Stromal cell of bone marrow (primary cell): ENCODE measurements at places on chromosomes 11 and 22.
A peak's percentile ranks its signal among the peaks of the same experiment; 100 is the strongest.

DNA sequence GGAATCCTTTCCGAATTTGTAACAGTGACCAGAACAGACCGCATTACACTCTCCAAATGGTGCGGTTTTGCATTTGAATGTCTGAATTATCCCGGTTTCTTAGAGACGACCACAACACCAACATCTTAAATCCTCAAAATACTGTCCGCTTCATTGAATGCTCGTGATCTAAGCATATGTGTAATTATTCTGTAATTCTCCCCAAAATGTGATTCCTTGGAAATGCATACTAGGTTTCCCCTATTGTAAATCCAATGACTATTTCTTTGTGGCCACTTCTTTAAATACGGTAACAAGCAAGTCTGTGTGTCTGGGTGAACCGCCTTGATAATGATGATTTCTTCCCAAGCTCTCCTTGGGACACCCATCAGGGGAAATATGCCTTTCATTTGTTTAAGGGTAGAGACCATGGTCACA lies 87.3 kb upstream of the DBX1 start:
- no peak for DNase-seq

DNA sequence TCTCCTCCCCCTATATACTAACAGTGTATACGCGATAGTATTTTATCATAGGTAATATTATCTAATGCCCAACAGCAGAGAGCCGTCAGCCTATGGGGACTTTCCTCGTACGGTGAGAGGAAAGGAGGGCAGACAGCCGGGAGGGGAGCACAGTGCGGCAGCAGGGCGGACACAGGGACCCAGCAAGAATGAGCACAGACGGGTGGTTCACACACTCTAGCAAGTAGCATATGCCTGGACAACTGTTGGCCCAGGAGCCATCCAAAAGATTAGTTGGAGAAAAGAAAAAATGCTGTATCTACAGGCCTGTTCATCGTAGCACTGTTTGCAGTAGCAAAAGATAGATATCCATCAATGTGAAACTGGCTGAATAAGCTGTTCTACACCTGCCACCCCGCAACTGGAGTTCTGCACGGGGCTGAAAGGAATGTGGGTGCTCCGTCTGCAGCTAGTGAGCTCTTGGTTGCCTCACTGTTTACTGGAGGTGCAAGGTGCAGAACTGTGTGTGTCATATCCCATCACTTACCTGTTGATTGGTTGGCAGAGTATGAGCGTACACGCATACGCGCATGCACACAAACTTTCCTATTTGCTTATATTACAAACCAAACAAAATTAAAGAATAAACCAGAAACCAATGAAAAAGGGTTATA lies 324.3 kb downstream of the TBC1D22A start:
- DNase-seq, result no peak

DNA sequence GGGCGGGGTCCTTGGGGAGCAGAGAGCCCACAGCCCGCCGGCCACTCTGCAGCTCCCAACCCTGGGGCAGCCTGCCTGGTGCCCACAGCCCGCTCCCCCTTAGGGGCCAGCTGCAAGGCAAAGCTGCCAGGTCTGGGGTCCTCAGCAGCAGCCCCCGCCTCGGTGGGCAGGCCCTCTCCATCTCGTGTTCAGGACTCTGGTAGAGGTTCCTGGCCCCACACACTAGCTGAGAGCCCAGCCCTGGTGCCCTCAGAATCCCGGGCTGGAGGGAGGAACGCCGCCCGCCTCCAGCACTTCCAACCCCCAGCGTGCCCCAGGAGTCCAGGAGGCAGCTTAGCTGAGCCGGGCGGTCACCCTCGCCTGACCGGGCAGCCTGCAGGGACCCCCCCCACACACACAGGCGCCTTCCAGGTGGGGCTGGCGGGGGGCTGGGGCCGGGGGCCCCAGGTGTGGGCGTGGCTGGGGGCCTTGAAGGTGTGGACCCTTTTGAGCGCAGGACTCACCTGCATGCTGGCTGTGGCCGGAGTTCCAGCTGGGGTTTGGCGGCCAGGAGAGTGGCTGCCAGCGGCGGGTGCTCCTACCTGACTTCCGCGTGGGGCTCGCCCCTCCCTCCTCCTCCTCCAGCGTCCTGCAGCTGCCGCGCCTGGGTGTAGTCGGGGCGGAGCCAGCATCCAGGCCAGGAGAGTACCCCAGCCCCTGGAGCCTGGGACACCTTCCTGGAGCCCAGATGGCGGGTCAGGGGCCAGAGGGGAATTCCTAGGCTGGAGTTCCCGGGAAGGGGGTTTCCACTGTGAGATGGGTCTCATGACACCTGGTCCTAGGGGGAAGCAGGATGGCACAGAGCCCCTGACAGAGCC lies at the start of gene ANO9:
Gene ANO9 (minus strand): TSS at position 594 of the 857 bp plus-strand sequence. CDS start 85 bp downstream, at position 509.
- no peak for DNase-seq

- DNase-seq, result no peak
These were observed 369.4 kb downstream of the DDX10 start for GRCh38 chr11:109034339-109034696.

GRCh38 chr11:35223371-35223796 lies 84.4 kb downstream of the CD44 start:
- DNase-seq, result no peak

DNA sequence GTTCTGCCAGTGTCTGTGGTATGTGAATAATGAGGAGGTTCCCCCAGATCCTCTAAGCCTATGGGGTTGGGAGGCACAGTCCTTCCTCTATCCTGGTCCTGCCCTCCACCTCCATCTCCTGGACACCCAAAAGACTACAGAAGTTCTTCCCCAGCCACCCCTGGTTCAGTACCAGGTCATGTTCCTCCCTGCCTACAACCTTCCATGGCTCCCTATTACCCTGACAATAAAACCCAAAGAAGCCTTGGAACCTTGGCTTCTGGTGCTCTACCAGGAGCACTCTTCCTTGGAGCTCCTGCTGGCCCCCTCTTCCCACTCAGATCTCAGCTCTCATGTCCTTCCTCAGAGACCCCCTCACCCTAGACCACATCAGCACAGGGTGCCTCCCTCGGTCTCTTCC lies 12.9 kb downstream of the TRPM5 start:
- DNase-seq, result no peak

GRCh38 chr11:27081056-27081455 lies 40.4 kb downstream of the BBOX1 start:
- no peak for DNase-seq

GRCh38 chr22:37303821-37304274 lies 21.5 kb downstream of the CYTH4 start:
- DNase-seq, result peak; percentile 87

DNA sequence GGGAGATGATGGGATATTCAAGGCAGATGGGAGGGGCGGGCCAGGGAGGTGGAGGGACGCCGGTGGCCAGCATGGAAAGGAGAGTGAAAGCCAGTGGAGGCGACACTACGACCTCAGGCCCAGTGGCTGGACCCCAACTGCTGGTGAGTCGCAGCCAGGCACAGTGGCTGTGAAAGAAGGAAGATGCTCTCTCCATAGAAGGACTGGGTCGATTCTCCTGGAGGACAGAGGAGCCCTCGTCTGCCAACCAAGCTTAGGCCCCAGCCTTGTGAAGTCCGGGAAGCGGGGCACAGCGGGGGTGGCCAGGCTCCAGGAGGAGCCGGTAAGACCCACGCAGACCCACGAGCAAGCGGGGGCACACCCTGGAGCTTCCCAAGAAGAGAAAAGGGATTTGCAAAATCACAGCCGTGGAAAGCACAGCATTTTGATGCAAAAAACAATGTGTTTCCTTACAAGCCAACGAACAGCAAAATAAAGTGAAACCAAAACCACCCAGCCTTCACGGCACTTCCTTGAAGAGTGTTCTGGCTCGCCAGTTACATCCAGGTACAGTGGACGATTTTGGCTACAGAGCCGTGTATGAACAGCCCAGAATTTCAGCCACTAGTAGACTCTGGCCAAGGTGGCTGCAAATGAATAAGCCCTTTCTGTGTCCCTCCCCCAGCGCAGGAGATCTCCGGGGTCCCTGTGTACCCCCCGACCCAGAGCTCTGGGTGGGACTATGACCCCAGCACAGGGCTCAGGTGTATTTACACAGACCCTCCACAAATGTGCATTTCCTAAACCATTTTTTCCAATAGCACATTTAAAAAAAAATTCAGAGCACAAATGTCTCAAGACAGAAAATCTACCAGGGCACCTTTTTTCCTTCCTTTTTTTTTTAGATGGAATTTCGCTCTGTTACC lies 96.9 kb downstream of the TRMU start:
- DNase-seq, result no peak

- no peak for DNase-seq
These were observed 3.7 kb downstream of the SLC39A13 start for GRCh38 chr11:47411884-47412746.

- no peak for DNase-seq
These were observed 163.6 kb upstream of the B3GAT1 start for GRCh38 chr11:134575504-134576230.

DNA sequence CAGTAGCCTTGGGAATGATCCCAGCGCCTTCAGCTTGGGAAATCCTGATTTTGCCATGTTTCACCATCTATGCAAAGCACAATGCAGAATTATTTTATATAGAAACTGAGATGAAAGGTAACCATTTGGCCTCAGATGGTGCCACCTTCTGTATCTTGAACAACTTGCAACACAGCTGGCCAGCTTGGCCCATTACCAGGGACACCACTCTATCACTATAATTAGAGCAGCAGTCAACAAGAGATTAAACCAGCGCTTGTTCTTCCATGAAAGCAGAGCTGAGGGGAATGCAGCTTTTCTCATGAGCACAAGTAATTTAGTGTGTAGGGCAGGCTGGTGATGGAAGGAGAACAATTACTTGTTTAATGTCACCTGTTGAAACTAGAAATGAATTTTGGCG lies 6.7 kb upstream of the ZDHHC13 start:
- DNase-seq, result no peak

GRCh38 chr11:74338963-74339362 lies 27.5 kb upstream of the P4HA3 start:
- DNase-seq, result no peak

DNA sequence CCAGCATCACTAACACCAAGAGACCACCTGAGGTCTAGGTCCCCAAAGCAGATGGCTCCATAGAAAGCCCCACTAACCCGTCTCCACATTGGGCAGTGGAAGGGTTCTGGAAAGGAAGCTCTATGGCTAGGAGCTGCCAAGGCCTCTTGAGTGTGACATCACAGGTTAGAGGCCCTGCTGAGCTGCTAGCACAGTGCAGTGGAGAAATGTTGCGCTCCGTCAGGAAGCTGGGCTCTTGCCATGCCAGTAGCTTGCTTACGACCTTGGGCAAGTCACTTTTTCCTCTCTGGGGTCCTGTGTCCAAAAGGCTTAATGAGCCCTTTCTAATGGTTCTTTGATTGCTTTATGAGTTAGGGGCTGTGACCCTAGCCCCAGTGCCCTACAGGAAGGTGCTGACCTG lies 10.6 kb downstream of the PIK3IP1 start:
- no peak for DNase-seq

DNA sequence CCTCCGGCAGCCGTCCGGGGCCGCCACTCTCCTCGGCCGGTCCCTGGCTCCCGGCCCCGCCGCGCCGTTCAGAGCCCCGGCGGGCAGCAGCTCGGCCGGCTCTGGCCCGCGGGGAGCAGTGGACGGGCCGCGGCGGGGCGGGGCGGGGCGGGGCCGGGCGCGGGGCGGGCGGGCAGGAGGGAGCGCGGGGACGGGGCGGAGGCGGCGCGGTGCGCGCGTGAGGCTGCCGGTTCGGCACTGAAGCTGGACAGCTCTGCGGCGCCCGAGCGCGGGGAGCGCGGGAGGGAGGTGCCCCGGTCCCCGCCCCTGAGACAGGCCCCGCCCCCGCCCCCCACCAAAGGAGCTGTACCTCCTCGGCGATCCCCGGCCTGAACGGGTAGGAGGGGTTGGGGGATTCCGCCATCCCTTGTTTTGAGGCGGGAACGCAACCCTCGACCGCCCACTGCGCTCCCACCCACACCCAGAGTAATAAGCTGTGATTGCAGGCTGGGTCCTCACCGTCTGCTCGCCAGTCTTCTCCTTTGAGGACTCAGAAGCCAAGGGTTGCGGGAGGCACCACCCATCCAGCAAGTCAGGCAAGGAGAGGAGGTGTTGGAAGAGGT lies at the start of gene DRD2:
Gene DRD2 (minus strand): TSS at position 239 of the 602 bp plus-strand sequence. CDS start 50,747 bp downstream, outside the sequence.
- no peak for DNase-seq

DNA sequence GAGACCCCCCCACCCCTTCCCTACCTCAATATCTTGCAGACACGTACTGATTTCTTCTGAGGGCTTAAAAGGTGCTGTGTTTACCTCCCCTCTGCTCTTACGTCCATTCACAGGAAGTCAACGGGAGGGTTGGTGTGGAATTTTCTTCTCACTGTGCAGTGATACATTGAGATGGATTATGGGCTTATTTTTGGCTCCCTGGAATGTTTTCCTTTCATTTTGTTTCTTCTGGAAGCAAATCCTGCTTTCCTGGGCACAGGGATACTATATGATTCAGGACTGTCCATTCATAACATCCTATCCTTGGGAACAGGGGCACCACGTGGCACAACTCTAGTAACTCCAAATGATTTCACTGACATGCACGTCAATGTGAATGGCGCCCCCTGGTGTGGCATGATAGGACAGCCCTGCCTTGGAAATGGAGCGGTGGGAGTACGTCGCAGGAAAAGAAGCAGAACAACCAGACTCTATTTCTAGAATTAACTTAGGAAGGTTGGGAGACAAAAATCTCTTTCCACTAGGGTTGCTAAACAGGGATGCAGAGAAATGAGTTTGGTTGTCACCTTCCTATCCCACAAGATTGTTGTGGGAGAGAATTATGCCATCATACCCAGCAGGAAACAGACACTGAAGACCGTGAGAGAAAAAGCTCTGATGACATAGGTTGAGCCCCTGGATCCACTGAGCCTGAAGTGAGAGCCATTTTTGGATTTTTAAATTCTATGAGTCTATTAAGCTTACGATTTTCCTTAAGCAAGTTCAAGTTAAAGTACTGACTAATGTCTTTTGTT lies 146.5 kb upstream of the RAG2 start:
- peak; percentile 70 for DNase-seq

DNA sequence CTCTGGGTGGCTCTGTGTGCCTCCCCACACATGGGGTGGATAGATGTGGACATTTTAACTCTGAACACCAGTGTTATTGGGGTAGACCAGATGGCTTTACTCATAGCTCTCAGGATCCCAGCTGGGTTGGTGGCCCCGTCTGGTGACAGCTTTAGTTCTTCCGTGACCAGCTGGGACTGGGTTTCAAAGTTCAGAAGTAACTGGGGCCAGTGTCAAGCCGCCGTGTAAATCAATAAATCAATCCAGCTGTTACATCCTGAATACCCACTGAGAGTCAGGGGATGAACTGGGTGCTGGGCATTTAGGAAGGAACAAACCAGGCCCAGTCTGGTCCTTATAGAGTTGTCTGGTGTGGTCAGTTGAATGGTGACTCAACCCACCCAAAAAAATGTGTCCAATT lies 269.4 kb downstream of the CTTN start:
- no peak for DNase-seq

DNA sequence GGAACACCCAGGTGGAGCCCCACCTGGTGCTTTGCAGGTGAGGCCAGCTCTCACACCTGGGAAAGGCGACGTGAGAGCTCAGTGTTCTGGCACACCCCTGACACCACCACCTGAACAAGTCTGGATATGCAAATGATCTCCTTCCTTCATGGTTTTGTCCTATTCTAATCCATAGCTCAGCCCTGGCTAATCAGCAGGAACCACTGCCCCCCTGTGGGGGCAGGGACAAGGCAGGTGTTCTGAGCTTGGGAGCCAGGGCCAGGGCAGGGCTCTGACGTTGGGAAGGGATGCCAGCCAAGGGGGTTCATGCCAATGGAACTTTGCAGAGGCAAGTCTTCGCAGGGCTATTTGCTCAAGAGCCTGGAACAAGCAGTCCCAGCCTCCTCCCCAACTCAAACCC lies 144.2 kb downstream of the TRIM29 start:
- no peak for DNase-seq

GRCh38 chr11:32586576-32587190 lies 3.1 kb downstream of the EIF3M start:
- no peak for DNase-seq
